Fibroblast of lung (primary cell): ENCODE measurements at places on chromosomes 1 and 21.

DNA sequence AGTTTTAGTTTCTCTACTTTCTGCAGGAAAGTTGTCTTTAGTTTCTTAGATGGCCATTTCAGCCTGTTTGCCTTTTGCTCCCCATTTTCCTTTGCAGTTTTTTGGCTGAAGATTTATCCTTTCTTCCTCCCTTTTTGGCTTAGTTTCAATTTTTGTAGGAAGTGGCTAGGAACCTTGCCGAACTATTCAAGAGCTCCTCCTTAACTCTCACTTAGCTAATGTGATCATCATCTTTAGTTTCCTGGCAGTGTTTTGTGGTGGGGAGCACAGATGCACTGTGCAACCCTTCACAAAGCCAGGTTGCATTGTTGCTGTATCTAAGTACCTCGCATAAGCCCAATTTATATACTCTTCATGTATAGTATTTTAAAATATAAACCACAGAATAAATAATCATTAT lies 28.8 kb upstream of the CCDC181 start:
- no peak overlapping the region for H3K4me3 ChIP-seq
- no peaks in the 10 kb centered on the region for H3K36me3 ChIP-seq
- H3K27me3 ChIP-seq: no peaks in the 10 kb centered on the region
- no peak for DNase-seq
- peaks cover 4% of the 10 kb centered on the region for H3K4me1 ChIP-seq

DNA sequence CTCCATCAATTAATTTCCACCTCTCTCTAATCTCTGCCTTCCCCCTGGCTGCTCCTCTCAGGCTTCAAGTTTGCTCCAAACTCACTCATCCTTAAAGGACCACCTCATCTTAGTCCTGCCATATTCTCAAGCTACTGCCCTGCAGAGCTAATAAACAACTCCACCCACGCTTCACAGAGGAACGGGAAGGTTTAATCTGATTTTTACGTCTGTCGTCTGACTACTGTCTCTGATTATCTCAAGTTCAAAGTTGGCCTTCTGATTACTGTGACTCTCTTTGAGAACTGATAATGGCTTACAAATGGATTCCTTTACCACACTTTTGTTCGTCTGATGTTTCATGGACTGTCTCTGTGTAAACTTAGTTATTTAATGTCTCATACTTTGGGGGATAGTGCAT lies 7.6 kb upstream of the CPT2 start:
- no peak for DNase-seq
- no peaks in the 10 kb centered on the region for H3K36me3 ChIP-seq
- H3K4me1 ChIP-seq: peaks cover 11% of the 10 kb centered on the region
- H3K4me3 ChIP-seq: no peak overlapping the region

- H3K4me3 ChIP-seq: no peak overlapping the region
- no peak overlapping the region for H3K27ac ChIP-seq
- H3K4me1 ChIP-seq: no peaks in the 10 kb centered on the region
- DNase-seq: no peak
- H3K36me3 ChIP-seq: no peaks in the 10 kb centered on the region
- H3K27me3 ChIP-seq: no peaks in the 10 kb centered on the region
Observed at GRCh38 chr1:199698222-199698621, 329.3 kb upstream of the NR5A2 start.

DNA sequence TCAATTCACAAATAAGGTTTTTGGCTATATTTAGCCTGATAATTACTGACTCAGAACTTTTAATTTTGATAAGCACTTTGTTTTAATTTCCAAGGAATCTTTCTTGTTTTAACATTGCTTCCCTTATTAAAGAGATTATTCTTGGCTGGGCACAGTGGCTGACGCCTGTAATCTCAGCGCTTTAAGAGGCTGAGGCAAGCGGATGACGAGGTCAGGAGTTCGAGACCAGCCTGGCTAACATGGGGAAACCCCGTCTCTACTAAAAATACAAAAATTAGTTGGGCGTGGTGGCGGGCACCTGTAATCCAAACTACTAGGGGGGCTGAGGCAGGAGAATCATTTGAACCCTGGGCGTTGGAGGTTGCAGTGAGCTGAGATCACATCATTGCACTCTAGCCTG lies 13.8 kb downstream of the ALG14 start:
- H3K4me1 ChIP-seq: no peaks in the 10 kb centered on the region
- H3K27me3 ChIP-seq: no peaks in the 10 kb centered on the region
- H3K4me3 ChIP-seq: no peak overlapping the region
- peak; percentile 16 for DNase-seq

DNA sequence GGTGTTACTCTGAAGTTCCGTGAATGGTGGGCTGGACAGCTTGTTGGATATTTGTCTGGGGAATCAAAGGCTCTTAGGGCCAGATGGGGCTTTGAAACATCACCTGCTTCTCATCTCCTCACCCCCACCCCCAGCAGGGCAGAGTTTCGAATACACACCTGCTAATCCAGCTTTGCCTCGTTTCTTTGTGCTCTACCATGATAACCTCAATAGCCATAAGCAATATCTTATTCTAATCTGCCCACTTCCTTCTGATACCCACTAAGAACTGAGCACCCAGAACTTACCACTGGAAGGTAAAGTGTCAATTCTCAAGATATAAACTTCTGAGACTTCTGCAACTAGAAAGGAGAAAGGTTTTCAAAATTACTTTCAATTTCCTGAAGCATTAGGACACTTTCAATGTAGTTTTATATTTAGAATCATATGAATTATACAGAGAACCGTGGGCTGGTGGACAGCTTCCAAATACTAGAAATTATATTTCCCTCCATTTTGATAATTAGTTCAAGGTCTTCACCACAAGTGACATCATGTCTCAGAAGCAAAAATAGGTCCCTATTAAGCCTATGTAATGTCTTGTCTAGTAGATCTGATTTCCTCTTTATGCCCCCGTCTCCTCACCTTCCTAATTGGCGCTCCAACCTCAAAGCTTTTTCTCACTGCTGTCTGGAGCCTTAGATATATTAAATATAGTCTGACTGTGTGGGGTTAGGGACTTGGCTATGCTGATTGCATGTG lies 64.4 kb upstream of the NEK2 start:
- no peak for DNase-seq
- no peak overlapping the region for H3K4me3 ChIP-seq
- H3K36me3 ChIP-seq: no peaks in the 10 kb centered on the region
- H3K4me1 ChIP-seq: peaks cover 9% of the 10 kb centered on the region
- no peak overlapping the region for H3K27ac ChIP-seq

- peak; percentile 47 for DNase-seq
- H3K36me3 ChIP-seq: no peaks in the 10 kb centered on the region
Observed at GRCh38 chr1:7389906-7390603, 381.0 kb upstream of the VAMP3 start.

GRCh38 chr1:226154593-226154992 lies 31.9 kb downstream of the ACBD3 start:
- no peaks in the 10 kb centered on the region for H3K4me1 ChIP-seq
- H3K4me3 ChIP-seq: no peak overlapping the region
- no peaks in the 10 kb centered on the region for H3K27me3 ChIP-seq
- no peak for DNase-seq
- H3K36me3 ChIP-seq: peaks cover 13% of the 10 kb centered on the region

DNA sequence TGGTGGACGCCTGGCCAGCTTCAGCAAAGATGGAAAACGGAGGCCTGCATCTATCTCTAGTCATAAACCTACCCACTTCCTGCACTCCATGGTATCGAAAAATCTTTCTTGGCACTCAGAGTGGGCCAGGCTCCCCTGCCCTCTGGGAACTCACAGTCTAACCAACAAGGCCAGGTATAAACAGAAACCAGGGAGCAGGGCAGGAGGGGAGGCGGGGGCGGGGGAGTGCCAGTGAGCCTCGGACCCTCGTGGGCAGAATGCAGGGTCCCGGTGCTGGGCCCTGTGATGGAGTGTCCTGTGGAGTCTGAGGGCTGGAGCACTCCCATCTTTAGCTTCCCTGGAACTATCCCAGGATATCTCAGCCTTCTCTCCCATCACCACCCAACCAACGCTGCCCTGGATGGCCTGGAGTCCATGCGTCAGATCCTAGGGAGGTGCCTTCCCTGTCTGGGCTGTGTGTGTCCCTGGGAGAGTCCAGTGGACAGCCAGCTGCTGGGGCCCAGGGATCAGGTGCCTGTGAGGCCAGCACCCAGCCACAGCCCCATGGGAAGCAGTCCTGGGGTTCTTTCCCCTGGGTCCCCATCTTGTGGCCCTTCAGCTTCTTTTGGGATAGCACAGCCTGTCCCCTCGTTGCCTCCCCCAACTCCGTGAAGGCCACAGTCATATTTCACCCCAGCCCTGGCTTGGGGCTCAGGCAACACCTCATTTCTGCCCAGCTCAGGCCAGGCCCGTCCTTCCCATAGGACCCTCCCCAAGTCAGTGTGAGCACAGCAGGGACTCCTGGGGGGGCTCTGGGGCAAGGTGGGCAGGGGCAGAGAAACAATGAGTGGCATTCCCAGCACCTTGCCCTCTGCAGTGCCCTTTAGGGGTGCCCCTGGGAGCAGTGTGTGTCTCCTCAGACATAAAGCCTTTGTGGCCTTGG lies 1.1 kb upstream of the EPS8L3 start:
- H3K4me3 ChIP-seq: no peak overlapping the region
- H3K36me3 ChIP-seq: no peaks in the 10 kb centered on the region
- peaks cover 8% of the 10 kb centered on the region for H3K27me3 ChIP-seq

GRCh38 chr1:72140222-72140621 lies 142.1 kb downstream of the NEGR1 start:
- no peak overlapping the region for H3K27ac ChIP-seq
- H3K4me3 ChIP-seq: no peak overlapping the region
- H3K36me3 ChIP-seq: no peaks in the 10 kb centered on the region
- DNase-seq: no peak

DNA sequence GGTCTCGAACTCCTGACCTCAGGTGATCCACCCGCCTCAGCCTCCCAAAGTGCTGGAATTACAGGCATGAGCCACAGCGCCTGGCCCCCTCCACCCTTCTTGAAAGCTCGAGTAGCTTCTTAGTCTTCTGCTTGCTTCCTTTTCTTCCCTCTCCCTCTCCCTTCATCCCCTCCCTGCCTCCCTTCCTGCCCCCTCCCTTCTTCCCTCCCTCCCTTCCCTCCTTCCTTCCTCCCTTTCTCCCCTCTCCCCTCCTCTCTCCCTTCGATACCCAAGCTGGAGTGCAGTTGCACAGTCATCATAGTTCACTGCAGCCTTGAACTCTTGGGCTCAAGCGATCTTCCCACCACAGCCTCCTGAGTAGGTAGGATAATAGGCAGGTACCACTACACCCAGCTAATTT lies 11.8 kb downstream of the KHDRBS1 start:
- H3K4me3 ChIP-seq: no peak overlapping the region
- no peaks in the 10 kb centered on the region for H3K27me3 ChIP-seq
- H3K27ac ChIP-seq: no peak overlapping the region
- H3K4me1 ChIP-seq: peaks cover 1% of the 10 kb centered on the region

DNA sequence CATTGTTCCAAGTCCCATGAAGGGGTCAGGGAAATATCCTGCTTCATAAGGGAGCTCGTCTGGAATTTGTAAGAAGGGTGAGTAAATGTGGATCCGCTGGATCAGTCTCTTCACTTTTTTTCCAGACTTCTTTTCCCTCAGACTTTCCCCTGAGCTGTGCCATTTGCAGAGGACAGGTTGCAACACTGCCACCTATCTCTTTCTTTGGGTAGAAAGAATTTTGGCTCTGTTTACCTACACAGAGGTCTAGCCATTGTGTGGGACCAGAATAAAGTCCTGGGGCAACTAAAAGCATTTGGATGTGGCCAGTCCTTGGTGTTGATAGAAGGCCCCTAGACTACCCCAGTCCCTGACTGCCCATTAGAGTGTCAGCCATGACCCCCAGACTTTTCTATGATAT lies 1146.7 kb upstream of the PRMT6 start:
- DNase-seq: no peak
- no peaks in the 10 kb centered on the region for H3K27me3 ChIP-seq
- no peaks in the 10 kb centered on the region for H3K36me3 ChIP-seq
- no peak overlapping the region for H3K4me3 ChIP-seq
- H3K4me1 ChIP-seq: no peaks in the 10 kb centered on the region

- no peaks in the 10 kb centered on the region for H3K36me3 ChIP-seq
- no peak overlapping the region for H3K27ac ChIP-seq
- no peak overlapping the region for H3K4me3 ChIP-seq
- H3K4me1 ChIP-seq: no peaks in the 10 kb centered on the region
- H3K27me3 ChIP-seq: no peaks in the 10 kb centered on the region
Observed at GRCh38 chr21:42367367-42368165, 1.2 kb upstream of the TFF1 start.

DNA sequence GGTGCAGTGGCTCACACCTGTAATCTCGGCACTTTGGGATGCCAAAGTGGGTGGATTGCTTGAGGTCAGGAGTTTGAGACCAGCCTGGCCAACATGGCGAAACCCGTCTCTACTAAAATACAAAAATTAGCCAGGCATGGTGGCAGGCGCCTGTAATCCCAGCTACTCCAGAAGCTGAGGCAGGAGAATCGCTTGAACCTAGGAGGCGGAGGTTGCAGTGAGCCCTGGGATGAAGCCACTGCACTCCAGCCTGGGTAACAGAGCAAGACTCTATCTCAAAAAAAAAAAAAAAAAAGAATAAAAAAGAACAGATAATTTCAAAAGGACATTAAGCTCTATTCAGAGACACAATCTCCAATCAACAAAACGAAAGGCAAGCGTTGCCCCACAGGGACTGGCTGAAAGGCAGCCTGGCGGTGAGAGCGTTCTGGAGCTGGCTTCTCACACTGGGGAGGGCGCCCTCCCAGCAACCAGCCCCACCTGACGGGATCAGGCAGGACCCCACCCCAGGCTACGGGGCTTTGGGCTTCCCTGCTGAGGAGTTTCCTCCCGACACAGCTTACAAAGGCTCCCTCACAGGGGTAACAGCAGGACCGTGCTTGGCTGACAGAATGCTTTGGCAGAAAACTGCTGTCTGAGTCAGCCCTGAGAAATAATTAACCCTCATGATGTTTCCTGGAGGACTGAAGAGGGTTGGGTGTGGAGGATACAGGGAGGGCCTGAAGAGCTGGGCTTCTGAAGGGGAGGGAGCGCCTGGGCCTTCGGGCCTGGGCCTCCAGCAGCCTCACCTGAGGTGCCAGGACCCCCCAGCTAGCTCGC lies 31.1 kb upstream of the SRP9 start:
- peak; percentile 94 for DNase-seq
- H3K36me3 ChIP-seq: no peaks in the 10 kb centered on the region
- peak overlapping the region; percentile 47 for H3K4me3 ChIP-seq
- H3K27ac ChIP-seq: peak overlapping the region; percentile 84
- no peaks in the 10 kb centered on the region for H3K4me1 ChIP-seq

- no peak overlapping the region for H3K4me3 ChIP-seq
- H3K4me1 ChIP-seq: no peaks in the 10 kb centered on the region
Observed at GRCh38 chr1:197526736-197527371, 248.4 kb downstream of the DENND1B start.

- H3K27me3 ChIP-seq: no peaks in the 10 kb centered on the region
- H3K4me1 ChIP-seq: peaks cover 18% of the 10 kb centered on the region
- no peak overlapping the region for H3K27ac ChIP-seq
- no peak overlapping the region for H3K4me3 ChIP-seq
- no peaks in the 10 kb centered on the region for H3K36me3 ChIP-seq
Observed at GRCh38 chr1:15198684-15199083, 45.1 kb downstream of the TMEM51 start.

DNA sequence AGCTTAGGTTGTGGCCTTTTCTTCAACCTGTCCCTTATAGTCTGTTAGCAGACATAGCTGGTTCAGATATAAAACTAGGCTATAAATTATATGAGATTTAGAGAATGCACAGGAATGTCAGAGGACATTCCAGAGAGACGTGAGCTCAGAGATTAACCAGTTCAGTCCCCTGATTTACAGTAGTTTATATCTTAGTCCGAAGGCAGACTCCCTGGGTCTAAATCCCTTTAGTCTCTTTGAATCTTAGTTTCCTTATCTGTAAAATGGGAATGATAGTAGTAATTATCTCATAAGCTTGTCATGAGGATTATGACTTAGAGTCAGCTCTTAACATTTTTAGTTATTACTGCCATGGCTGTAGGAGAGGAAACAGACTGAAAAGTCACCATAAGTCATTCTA lies 45.5 kb upstream of the PLXNA2 start:
- no peaks in the 10 kb centered on the region for H3K36me3 ChIP-seq
- H3K4me1 ChIP-seq: no peaks in the 10 kb centered on the region
- DNase-seq: no peak
- no peak overlapping the region for H3K27ac ChIP-seq
- H3K4me3 ChIP-seq: no peak overlapping the region
